ENCODE measurements at places on chromosomes 1 and 21. TPM values are rescaled to one million over a fixed set of nuclear protein-coding genes. Genes with fewer than 3 reads are reported as not detected.
A peak's percentile ranks its signal among the peaks of the same experiment; 100 is the strongest.

The MR1 gene
- 13.7 TPM for total RNA-seq

- DNase-seq = no peak
Measured at GRCh38 chr1:64962441-64962840, 3.9 kb downstream of the JAK1 start.

The KRTAP20-1 gene
- total RNA-seq = not detected

GRCh38 chr1:238558156-238558555, 667.4 kb upstream of the ZP4 start:
- DNase-seq = no peak

- no peak for DNase-seq
Measured at GRCh38 chr1:117049857-117050256, 10.3 kb upstream of the TTF2 start.

DNA sequence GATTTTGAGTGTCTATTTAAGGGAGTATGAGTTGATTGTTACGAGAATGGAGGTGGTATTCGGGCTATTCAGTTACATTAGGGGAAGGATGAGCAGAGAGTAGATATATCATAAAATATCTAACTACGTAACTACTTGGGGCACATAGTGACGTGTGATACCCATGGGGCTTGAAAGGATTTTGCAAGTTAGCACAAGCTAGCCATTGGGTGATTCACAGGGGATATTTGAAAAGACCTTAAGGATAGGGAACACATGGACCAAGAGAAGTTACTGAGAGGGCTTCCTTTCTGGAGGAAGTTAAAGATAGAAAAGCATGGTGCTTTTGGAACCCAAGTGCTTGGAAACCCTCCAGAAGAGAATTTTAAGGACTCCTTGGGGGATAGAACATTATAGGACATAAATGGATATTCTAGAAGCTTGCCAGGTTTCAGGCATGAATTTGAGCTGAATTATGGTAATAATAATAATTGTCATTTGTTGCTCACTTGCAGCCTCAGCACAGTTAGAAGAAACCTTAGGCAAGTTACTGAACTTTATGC, 5.4 kb downstream of the DISP1 start:
- DNase-seq = no peak

The F5 gene
- total RNA-seq = 3.7 TPM

The LCE2C gene
- not detected for total RNA-seq

DNA sequence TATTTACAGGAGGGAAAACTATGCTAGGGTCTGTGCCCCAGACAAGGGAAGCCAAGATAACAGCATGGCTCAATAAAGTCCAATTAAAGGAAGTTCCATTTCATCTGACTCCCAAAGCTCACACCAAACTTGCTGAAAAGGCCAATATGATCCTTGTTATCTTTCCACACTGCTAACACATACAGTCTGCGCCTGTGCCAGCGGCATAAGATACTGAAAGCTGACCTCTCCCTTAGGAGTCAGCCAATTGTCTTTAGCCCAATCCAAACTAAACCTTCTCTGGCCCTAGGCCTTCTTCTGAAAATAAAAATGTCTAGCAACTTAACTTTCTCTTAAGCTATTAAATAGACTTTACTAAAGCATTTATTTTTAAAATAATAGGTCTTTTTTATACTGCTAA, 179.0 kb upstream of the PLD5 start:
- no peak for DNase-seq

GRCh38 chr1:27132624-27133023, 22.3 kb downstream of the SLC9A1 start:
- no peak for DNase-seq

The REN gene
- total RNA-seq = 2.8 TPM

The CRYBG2 gene
- total RNA-seq = not detected

- DNase-seq = peak; percentile 35
Measured at GRCh38 chr1:178688244-178688643, 36.8 kb upstream of the RALGPS2 start.

DNA sequence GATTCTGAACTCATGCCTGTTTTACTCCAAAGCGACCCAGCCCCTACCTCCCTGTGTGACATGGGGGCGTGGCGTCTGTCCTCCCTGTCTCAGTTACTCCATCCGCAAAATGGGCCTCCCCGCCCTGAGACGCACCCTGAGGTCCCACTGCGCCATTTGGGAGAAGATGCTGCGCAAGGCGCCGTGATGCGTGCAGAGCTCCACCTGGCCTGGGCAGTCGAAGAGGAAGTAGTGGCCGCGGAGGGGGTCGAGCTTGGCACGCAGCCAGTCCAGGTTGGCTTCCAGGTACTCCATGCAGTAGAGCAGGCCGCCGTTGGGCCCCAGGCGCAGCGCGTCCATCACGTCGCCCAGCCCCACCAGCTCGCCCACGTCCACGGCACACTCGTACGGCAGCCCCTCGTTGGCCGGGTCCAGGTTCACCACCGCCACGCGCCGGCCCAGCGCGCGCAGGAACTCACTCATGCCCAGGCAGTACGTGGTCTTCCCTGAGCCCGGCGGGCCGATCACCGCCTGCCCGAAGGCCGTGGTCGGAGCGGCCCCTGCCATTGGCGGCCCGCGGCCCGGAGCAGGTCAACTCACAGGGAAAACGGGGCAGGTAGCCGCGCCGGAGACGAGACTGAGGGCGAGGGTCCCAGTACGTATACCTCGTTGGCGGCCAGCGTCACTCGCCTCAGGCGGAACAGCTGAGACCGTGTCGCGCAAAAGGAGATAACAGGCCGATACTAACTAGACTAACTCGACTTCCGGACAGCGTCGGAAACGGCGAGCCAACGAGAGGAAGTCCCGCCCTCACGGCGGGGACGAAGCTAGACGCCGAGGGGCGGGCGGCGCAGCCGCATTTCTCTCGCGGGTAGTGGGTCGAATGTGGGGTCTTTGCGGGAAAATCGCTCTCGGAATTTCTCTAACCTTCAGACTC, at the start of gene GPN2:
Gene GPN2 (minus strand): TSS at position 733 of the 916 bp plus-strand sequence. CDS start 187 bp downstream, at position 546.
- peak; percentile 38 for DNase-seq

The ERG gene
- 63.2 TPM for total RNA-seq

DNA sequence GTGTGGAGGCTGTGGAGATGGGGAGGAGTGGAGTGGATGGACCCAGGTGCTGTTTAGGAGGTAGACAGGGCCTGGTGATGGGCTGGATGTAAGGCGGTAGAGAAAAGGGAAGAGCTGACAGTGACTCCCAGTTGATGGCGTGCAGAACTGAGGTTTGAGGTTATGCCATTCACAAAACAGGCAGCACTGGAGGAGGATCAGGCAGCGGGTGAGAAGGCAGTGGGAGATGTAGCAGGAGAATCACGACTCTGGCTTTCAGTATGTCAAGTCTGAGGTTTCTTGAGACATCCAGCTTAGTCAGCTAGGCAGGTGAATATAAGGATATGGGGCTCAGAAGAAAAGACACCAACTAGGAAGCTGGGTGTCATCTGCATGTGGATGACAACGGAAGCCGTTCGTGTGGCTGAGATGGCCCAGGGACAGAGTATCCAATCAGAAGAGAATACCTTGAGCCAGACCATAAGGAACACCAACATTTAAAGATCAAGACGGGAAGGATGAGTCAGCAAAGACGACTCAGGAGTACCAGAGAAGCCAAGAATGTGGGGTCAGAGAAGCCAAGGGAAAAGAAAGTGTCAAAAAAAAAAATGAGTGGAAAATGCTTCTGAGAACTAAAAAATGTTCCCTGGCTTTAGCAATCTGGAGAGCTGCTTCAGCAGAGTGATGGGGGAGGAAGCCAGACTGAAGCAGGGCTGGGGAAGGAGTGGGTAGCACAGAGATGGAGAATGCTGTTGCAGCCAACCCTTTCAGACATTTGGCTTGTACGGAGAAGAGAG, 15.2 kb downstream of the LRRN2 start:
- no peak for DNase-seq

GRCh38 chr1:147558045-147558444, 16.7 kb downstream of the BCL9 start:
- DNase-seq = no peak

The LPAR3 gene
- total RNA-seq = not detected

DNA sequence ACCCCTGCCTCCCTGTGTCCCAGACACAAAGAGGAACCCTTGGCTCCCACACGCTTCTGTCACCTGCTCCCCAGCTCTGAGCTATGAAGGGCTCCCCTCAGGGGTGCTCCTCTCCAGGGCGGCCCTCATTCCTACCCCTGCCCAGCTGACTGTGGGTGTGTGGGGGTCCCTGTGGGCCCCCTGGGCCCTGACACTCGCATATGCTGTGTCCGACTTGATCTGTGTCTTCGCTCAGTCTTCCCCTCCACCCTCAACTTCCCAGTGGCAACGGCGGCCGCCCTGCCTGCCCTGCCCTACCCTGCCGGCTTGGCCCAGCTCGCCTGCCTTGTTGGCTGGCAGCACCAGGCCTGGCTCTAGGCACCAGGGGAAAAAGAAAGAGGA, 1.2 kb downstream of the KCNQ4 start:
- DNase-seq = no peak

GRCh38 chr1:89781494-89782126, 39.2 kb upstream of the LRRC8D start:
- DNase-seq = no peak

DNA sequence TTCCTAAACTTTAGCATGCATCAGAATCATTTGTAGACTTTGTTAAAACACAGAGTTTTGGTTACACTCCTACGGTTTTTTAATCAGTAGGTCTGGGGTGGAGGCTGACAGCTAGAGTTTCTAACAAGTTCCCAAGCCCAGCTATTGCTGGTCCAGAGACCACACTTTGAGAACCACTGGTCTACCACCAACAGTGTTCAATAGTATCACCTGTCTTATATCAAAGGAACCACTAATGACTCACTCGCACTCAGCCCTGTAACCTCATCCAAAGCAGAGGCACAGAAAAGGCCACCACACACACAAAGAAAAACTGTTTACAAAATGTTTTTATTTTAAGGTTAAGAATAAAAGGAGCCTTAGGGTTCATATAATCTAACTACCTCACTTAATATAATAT, 68.7 kb downstream of the HIVEP3 start:
- DNase-seq = no peak

The OPRD1 gene
- total RNA-seq = not detected

- no peak for DNase-seq
Measured at GRCh38 chr1:157104598-157105293, 5.1 kb upstream of the ETV3L start.

The CYYR1 gene
- 72.8 TPM for total RNA-seq

DNA sequence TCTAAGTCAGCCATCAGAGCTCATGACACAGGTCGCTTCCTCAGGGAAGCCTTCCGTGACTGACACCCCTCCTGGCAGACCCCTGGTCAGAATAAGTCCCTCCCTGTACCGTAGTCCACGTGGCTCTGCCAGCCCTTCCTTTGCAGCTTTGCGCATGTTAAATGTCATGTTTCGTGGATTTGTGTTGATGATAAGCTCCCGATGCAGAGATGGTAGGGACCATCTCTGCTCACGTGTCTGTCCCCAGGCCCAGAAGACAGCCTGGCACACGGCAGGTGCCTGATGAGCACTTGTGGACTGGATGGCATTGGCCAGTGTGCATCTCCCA, 75.9 kb downstream of the DHRS3 start:
- DNase-seq = no peak

DNA sequence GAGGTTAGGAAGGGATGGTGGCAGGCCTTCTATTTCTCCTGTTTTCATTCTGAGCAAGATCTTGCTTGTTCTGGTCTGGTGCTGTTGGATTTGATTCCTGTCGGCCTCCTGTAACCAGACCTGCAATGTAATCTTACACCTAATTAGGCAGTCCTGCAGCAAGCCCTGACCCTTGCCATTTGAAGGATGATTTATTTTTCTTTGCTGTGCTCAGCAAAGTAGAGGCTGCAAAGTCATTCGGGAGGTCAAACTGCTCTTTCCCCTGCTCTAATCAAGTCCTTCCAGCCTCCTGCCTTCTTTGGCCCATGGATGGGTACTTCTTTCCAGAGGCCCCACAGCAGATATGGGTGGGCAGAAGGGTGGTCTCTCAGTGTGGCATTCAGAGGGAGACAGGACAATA, 417.7 kb upstream of the USP24 start:
- DNase-seq = no peak

GRCh38 chr1:62230718-62231117, 36.1 kb downstream of the L1TD1 start:
- no peak for DNase-seq

The CD34 gene
- total RNA-seq = 79.6 TPM

DNA sequence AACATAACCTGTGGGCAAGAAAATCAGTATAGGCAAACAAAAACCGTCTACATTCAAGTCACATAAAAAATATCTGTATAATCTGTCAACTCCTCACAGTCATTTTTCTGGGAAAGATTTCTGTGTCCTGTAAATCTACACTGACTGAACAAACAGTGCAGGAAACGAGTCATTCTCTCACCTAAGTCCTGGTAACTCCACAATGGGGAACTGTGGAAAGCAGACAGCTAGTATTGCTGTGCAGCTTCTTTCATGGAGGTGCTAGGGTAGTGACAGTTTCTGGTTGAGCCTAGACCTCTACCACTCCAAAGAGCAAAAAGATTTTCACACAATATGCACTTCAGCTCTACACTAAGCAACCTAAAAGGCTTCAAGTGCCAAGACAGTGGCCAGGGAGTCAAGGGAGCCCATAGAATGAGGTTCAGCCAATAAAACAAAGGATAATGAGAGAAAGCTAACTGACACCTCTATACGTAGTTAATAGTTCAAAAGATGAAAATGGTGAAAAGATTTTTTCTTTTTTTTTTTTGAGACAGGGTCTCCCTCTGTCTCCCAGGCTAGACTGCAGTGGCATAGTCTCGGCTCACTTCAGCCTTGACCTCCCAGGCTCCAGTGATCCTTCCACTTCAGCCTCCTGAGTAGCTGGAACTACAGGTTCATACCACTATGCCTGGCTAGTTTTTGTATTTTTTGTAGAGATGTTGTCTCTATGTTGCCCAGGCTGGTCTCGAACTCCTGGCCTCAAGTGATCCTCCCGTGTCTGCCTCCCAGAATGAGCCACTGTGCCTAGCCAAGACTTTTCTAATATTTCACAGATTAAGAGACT, 5.5 kb downstream of the PTP4A2 start:
- no peak for DNase-seq

DNA sequence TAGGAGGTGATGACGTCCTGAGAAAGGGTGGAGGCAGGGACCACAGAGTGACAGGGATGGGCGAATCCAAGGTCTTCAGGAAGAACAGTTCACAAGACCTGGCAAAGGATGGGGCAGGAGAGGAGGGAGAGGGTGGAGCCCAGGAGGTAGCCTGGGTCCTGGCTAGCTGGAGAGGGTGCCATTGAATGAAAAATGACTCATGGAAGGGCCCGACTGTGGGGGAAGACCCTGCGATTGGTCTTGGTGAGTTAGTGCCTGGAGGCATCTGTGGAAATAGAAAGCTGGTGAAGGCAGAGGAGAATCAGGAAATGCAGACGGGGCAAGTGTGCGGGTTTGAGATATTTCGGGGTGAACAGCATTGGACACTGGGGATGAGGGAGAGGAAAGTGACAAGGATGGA, 60.3 kb upstream of the SLC45A1 start:
- no peak for DNase-seq

The EDARADD gene
- total RNA-seq = 1.2 TPM

DNA sequence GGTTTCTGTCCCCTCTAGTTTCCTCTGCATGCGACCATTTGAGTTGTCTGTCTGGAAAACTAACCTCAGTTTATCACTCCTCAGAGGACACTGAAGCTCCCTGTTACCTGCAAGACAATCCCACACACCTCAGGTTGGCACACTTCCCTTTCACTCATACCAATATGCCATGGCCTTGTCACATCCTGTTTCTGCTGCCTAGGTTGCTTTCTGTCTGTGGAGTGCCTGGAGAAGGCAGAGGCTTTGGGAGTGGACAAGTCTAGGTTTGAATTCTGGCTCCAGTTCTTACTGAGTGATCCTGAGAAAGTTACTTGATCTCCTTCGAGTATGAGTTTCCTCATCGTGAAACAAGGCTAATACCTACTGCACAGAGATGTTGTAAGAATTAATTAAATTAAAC, 171.5 kb upstream of the CACYBP start:
- DNase-seq = no peak

All from omental fat pad (tissue), 4 donors.